Spleen (tissue), 13 donors: ENCODE measurements at places on chromosomes 5 and 9. TPM values are rescaled to one million over a fixed set of nuclear protein-coding genes. Genes with fewer than 3 reads are reported as not detected.

Gene STXBP1
- total RNA-seq, result 38.5 TPM

Gene IFNA21
- not detected for total RNA-seq

Gene MARCHF3
- total RNA-seq, result 10.9 TPM

Gene GABRG2
- not detected for total RNA-seq

Gene GPRIN1
- total RNA-seq, result 0.94 TPM

GRCh38 chr5:107135391-107135790 lies 535.3 kb downstream of the EFNA5 start:
- no peak for DNase-seq

DNA sequence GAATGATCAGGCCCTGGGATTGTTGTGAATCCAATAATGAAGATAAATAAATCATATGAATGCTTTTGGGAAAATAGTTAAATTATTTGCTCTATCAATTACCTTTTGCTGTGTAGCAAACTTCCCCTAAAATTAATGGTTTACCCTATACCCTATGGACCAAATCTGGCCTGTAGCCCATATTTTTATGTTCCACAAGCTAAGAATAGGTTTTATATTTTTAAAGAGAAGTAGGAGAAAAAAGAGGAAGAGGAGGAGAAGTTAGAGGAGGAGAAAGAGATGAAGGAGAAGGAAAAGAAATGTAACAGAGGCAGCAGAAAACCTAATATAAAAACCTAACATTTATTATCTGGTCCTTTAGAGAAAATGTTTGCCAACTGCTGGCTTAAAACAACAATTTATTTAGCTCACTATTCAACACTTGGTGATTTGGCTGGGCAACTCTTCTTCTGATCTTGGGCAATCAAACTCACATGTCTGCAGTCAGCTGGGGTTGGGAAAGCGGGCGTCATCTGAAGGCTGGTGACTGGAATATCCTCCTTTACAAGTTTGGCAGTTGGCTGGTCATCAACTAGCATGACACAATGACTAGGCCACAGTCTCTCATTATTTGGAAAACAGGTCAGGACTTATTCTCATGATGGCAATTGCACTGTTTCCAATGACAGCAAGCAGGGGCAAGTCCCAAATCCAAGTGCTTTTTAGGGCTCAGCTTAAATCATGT lies 522.9 kb downstream of the RASEF start:
- DNase-seq, result no peak

DNA sequence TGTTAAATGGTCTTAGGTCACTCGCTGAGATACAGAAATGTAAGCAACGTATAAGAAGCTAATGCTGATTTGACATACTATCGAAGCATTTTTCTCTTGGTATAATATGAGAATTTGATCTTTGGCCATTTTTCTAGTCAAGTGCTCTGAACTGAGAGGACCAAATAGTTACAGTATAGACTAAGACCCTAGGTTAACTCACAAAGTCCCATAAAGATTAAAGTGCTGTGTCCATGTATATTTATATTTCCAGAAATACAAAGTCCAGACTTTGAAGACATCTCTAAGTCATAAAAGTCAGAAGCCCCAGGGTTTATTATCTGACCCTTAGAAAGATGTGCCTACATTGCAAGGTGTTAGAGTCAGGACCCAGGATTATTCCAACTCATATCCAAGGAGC lies 752.4 kb upstream of the COX7C start:
- DNase-seq, result no peak

DNA sequence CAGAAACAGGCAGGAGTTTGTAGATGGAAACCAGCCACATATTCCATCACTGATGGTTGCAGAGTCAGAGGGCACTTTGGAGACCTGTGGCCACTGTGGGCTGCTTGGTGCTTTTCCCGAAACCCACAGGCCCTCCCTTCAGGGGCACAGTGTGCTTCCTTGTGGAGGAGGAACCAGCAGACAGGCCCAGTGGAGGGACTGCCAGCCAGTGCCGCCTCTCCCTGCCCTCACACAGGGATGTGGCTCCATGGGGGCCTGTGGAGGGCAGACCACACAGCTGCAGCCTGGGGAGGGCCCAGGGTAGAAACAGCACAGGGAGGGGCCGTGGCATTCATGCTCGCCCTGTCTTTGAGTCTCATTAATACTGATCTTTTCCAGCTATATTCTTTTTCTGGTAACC lies 35.2 kb downstream of the CEP72 start:
- DNase-seq, result peak; percentile 21

DNA sequence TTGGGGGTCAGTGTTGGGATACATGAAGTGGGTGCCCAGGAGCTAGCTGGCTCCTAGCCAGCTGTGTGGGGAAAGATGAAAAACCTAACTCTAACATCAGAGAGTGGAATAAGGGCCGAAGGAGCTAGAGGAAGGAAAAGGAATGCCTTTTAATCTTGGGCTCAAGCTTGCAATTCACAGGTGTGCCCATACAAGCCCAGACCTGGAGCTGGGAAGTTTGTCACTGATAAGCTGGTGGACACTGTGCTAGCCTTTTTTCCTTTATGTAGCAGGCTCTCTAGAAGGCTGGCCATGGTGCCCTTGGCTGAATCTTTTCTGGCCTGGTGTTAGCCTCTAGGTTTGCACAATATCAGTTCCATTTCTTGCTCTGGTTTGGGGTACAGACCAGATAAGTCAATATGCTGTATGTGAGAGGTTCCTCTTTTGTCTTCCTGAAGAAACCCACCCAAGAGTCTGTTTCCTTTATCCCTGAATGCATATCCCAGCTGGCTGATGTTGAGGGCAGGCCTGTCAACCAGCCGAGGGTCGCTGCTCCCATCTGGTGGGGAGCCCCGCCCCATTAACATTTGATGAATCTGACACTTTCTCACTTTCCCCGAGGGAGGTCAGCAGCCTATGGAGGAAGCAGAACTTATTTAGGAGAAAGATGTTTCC lies 92.4 kb upstream of the CXCL14 start:
- DNase-seq, result no peak

- peak; percentile 92 for DNase-seq
Measured at GRCh38 chr9:126326228-126327005, at the start of gene MVB12B. TSS of gene MVB12B (plus strand) at chr9:126326829. CDS start at chr9:126326930, 101 bp downstream.
